ENCODE measurements at places on chromosomes 16 and 17. TPM values are rescaled to one million over a fixed set of nuclear protein-coding genes. Genes with fewer than 3 reads are reported as not detected.

- peak; percentile 86 for DNase-seq
These were observed 273.5 kb upstream of the IRX5 start for GRCh38 chr16:54657058-54657708.

DNA sequence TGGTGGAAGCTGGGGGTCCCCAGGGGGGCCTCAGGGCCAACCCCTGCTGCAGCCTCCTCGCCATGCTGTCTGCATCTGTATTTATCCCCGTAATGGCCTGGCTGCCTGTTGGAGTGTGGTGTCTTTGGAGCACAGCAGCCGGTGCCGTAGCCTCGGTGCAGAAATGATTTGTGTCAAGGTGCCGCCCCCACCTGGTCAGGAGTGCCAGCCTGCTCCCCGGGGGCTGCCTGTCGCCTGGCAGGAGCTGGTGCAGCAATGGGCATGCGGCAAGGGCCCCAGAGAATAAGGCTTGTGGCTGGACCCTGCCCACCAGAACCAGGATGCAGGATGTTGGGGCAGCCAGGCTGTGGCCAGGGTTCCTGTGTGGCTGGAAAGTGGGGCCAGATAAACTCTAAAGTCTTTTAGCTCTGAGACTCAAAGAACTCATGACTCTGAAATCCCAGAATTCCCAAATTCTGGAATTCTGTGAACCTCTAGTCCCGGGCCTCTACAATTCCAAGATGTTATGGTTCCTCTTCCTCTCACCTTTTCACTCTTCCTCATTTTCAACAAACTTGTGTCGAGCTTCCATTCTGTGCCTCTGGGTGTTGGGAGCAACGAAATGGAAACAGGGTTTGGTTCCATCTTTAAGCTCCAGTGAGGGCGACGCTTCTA is 5.9 kb downstream of the CPNE2 start:
- DNase-seq: no peak

DNA sequence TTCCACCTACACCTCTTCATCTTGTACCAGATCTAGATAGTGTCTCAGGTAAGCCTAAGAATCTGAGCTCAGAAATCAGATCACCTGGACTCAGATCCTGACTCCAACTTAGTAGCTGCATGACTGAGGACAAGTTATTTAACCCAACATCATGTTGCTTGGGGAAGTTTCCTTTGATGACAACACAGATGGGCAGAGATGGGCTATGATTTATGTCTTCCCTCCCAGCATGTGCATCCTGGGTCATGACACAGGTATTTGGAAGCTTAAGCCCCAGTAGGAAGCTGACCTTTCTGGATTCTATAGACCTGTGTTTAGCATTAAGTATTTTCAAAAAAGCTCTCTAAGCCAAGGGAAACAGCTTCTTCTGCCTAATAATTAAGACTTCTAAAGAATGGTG is 12.4 kb upstream of the HEATR6 start:
- peak; percentile 8 for DNase-seq

The SKAP1 gene
- total RNA-seq: not detected

DNA sequence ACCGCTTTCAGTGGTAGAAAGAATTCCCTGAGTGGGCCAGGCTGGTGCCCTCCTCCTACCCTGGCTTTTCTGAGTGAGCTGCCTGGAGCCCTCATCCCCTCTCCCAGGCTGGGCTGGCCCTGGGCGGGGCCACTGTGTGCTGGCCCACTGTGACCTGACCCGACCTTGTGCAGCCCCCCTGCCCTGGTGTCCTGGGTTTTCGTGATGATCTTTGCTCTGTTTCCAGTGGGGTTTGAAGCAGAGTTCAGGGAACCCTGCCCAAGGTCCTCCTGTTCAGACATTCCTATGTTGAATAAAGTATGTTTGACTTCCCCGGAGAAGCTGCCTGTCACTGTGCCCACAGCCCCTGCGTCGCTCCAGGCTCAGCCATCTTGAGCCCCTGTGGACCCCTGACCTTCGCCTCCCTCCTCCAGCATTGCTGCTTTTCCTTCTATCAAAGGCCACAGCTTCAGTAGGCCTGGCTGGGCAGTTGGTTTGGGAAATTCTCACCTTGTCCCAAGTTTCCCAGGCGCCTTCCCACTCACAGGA is 13.7 kb upstream of the NAGLU start:
- DNase-seq: no peak

DNA sequence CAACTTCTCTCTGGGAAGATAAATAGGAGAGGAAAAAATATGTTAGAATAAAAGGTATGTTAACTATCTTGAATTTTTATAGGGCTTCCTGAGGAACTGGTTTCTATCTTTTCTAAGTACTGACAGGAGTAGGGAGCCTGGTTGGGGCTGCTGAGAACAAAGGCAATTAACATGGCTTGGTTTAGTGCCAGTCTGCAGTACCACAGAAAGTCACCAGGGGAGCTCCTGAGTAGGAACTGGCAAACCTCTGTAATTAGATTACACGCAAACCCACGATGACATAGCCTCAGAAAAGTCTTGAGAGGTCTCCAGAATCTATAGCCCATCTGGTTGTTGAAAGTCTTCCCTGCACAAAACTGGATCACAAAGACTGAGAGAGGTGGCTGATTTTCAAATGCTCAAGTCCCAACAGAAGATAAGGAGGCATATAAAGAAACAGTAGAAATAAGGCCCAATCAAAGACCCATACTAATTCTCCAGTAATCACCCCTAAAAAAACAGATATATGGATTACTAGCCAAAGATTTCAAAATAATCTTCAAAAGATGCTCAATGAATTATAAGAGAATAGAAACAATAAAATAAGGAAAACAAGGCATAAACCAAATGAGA is 11.7 kb upstream of the CNTNAP4 start:
- DNase-seq: peak; percentile 42

GRCh38 chr17:19244781-19245180 is 7.6 kb downstream of the EPN2 start:
- no peak for DNase-seq

The CD300LB gene
- not detected for total RNA-seq

The TNK1 gene
- total RNA-seq: 0.24 TPM

The GDPD3 gene
- 2.1 TPM for total RNA-seq

The PIK3R6 gene
- total RNA-seq: not detected

- no peak for DNase-seq
These were observed 19.9 kb upstream of the UBE2G1 start for GRCh38 chr17:4386406-4386805.

DNA sequence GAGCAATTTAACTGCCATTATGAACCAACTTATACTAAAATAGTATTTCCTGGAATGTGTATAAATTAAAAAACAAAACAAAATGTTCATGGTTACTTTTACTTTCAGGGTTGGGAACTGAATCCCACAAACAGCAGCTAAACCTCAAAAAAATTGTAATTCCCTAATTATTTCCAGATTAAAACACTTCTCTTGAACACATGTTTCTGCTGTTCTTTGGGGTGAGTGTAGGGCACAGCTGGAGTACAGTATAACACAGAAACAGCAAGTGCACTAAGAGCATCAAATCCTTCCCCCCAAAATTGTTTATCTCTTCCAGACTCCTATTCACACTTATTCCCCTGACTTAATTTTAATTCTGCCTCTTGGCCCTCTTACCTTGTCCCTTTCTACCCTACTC is 56.4 kb downstream of the KANSL1 start:
- no peak for DNase-seq

The G6PC1 gene
- total RNA-seq: not detected

The MAP2K6 gene
- 8.1 TPM for total RNA-seq

- peak; percentile 34 for DNase-seq
These were observed 57.4 kb upstream of the MRTFB start for GRCh38 chr16:14013571-14014283.

The KRT12 gene
- not detected for total RNA-seq

The SPATA2L gene
- 15.1 TPM for total RNA-seq

The RND2 gene
- total RNA-seq: 0.11 TPM

DNA sequence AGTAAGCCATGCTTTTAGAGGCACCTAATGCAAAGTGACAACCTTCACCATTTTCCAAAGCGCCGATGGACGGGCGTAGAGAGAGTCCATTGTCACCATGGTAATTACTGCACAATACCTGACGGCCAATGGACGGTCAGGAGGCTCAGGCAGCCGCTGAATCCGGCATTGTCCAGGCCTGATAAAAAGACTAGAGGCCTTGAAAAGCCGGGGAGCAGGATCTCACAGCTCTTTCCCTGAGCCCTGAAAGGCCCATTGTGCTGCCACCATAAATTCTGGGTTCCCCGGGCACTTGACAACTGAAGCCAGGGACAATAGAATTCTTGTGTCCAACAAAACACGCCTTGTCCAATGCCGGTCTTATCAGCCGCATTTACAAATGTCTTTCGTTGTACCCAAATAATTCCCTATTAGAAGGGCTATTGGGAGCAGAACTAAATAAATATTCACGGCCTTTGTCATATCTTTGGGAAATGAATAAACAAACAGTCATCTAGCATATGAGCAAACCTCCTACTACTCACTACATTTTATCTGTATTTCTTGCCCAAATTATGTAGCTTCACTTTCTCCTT is 62.4 kb downstream of the CDH11 start:
- DNase-seq: no peak

DNA sequence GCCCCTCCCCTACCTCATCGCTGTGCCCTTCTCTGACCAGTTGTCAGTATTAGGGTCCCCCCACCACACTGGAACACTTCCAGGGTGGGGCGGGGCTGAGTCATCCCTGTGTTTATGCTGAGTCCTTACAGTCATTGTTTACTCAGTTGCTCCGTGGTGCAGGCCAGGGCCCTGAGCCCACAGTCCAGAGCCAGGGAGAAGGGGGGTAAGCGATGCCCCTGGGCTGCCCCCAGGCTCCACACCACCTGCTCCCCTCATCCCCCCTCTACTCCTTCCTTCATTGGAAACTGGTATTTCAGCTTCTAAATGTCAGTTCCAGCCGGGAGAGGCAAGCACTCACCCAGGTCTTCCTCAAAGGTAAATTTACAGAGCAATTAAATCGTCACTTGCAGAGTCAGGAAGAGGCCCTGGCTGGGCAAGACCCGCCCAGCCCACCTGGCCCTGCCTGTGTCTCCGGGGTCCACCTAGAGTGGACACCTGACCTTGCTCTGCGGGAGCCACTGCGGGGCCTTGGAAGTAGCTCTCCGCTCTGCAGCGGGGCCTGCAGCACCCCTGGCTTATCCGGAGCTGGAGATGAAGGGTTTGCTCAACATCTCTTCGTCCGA is 4.8 kb downstream of the ATP2A3 start:
- peak; percentile 41 for DNase-seq

The PYDC1 gene
- not detected for total RNA-seq

The CBX8 gene
- total RNA-seq: 7.6 TPM

The PARN gene
- 30.9 TPM for total RNA-seq

DNA sequence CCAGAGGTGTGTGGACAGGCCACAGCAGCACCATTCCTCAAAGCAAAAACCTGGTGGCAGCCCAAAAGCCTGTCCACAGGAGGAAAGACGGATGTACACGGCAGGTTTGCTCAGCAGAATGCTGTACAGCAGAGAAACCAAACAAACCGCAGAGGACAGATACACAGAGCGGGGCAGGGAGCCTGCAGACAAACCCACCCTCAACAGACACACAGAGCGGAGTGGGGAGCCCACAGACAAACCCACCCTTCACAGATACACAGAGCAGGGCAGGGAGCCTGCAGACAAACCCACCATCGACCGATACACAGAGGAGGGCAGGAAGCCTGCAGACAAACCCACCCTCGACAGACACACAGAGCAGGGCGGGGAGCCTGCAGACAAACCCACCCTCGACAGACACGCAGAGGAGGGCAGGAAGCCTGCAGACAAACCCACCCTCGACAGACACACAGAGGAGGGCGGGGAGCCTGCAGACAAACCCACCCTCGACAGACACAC is 53.0 kb upstream of the METRNL start:
- no peak for DNase-seq

The CCL4L2 gene
- not detected for total RNA-seq

DNA sequence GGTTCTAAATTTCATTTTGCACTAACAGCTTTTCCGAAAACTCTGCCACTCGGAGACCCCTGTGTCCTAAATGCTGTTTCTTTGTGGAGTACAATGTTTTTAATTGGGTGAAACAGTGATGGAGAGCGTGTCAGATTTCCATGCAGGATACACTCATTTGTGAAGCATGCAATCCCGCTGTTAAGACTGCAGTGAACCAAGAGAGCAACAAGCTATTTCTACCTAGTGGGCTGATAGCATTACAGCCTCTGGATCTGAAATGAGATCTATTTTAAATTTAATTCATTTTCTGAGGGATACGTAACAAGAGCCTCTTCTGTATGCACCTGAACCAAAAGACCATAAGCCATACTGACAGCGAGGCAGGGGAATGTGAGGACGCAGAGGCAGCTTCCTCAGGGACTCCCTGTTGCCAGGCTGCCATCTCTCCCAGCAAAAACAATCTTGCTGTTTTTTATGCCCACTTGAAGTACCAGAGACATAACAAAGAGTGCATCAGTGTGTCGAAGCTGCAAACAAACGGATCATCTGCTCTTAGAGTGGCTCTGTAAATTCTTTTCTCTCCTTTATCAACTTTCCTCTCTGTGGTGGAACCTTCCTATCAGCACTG is 199.9 kb upstream of the COX10 start:
- DNase-seq: no peak

DNA sequence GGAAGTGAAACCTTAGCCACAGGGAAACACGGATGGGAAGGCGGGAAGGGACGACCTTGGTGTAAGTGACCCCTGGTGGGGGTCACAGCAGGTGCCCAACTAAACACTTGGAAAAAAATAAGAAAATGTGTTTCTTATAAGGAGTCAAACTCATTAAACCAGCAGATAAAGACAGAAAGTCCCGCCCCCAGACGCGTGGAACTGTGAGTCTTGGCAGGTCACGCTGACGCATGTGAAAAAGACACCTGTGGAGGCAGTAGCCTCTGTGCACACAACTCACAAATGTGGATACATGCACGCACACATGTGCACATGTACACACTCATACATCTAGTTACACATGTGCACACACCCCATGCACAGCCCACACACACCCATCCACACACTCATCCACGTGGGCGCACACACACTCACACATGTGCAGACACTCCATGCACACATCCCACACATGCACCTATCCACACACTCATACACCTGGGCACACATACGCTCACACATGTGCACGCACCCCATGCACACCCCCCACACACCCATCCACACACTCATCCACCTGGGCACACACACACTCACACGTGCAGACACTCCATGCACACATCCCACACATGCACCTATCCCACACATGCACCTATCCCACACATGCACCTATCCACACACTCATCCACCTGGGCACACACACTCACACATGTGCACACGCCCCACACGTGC is 432.4 kb downstream of the SOX9 start:
- DNase-seq: no peak
